ENCODE measurements at places on chromosomes 3 and 15.

DNA sequence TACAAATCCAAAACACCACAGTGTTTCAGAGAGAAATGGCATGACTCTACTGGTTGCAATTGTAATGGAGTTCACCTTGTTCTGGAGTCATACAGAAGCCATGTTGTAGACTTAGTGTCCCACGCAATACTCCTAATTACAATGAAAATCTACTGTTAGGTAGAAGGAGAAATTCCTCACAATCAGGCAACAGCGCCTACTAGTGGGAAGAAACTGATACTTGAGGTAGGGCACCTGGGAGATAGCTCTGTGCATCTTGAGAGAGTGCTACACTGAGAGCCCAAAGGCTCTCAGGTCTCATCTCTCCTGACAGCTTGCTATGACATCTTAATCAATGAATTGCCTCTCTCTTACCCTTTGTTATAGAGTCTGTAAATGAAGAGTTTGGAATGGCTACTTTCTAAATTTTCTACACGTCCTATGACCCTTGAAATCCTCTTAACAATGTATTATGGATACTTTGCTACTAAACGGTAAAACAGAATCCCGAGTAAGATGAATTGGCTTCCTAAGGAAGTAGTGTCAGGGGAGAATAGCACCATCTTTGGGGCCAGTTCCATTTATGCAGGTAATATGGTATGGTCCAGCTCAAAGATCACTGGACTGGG lies 422.7 kb upstream of the TPRG1 start:
- DNase-seq, result no peak

DNA sequence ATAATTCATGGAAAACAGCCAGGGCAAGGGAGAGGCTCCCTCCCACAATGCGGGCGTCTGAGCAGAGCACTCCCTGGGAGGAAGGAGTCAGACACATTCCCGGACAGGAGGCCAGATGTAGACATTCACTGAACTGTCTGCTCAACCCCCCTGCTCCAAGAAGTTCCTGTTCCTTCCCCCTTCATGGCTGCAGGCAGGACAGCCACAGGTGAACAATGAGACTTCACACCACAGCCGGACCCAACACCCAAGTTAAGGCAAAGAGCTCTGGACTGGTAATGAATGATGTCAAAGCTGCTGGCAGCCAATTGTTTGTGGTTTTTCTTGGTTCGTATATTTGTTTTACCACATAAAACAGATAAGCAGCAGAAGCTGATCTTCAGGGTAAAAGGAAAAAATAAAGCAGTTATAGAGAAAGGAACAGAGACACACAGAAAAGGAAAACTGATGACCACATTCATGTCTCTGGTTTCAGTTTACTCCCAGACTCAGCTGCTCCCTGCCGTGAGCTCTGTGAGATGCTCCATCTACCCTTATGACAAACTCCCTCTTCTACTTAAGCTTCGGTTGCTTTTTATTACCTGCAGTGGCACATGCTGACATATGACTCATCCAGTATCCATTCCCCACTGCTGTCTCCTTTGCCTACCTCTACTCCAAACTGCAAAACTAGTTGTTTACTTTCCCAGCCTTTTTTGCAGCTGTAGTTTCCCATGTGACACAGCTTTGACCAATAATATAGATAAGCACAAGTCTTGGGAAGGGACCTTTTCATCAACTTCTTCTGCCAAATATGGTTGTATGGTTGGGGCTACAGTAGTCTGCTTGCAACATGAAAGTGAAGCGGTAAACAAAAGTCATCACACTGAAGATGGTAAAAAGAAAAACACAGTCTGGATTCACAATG lies 33.1 kb downstream of the DZIP1L start:
- no peak for DNase-seq

- no peak for DNase-seq
Observed at GRCh38 chr3:186847437-186847836, 4.9 kb downstream of the ADIPOQ start.

- no peak for DNase-seq
Observed at GRCh38 chr3:25386686-25387255, 41.3 kb upstream of the RARB start.

GRCh38 chr15:26887926-26888666 lies 21.2 kb downstream of the GABRA5 start:
- no peak for DNase-seq

DNA sequence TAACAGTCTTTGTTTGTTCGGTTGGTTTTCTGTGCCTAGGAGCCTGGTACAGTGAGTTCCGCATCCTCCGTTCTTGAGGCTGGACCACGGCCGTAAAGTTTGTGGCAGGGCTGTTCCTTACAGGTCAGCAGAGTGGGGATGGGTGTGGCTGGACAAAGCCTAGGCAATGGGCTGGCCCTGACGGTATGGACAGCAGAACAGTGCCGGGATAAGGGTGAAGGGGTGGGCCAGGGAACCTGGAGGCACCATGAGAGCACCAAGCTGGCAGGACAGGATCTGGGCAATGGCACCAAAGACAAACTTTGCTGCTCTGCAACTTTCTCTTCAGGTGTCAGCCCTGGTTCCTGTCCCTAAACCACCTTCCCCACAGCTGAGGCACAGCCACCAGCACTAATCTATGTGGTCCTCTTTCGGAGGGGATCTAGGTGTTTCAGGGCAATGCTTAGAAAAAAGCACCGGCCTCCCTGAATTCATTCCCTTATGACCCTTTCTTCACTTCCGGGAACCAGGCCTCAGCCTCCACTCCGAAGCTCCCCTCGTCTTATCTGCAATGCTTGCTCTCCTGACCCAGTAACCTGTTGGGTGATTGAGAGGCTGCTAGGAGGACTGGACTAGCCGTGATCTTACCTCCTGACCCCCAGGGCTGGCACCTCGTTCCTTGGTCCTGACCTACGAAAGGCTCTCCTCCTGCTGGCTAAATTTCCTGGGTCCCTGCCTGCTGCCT lies 54.4 kb downstream of the KLHL6 start:
- DNase-seq, result no peak

GRCh38 chr3:153070511-153070868 lies 91.5 kb upstream of the RAP2B start:
- no peak for DNase-seq

DNA sequence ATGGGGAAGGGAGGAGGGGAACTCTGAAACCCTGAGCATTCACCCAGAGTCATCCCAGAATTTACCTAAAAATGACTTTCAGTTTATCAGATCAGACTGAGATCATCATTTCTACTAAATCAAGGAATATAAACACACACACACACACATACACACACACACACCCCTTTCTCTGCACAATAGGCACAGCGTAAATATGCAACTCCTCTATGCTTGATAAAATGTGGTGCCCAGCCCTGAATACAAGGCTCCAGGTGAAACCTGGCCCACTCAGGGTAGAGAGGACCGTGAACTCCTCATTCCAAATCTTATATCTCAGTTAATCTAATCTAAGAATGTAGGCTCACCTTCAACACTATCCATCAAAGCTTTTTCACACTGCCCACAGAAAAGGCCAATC lies 31.8 kb upstream of the SEC22A start:
- DNase-seq, result no peak

GRCh38 chr15:60519218-60519617 lies 40.3 kb upstream of the ICE2 start:
- DNase-seq, result no peak

GRCh38 chr3:171875923-171876412 lies 32.8 kb downstream of the TMEM212 start:
- no peak for DNase-seq

DNA sequence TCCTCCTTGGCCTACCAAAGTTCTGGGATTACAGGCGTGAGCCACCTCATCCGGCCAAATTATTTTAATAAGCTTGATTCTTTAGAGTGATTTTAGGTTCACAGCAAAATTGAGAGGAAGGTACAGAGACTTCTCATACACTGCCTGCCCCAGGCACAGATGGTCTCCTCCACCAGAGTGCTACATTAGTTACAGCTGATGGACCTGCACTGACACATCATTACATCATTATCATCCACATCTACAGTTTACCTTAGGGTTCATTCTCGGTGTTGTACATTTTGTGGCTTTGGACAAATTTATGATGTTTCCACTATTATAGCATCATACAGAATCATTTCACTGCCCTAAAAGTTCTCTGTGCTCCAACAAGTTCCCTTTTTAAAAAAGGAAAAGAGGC lies 4.4 kb upstream of the VPS8 start:
- DNase-seq, result no peak

GRCh38 chr3:173920386-173920785 lies 522.8 kb downstream of the NLGN1 start:
- no peak for DNase-seq

DNA sequence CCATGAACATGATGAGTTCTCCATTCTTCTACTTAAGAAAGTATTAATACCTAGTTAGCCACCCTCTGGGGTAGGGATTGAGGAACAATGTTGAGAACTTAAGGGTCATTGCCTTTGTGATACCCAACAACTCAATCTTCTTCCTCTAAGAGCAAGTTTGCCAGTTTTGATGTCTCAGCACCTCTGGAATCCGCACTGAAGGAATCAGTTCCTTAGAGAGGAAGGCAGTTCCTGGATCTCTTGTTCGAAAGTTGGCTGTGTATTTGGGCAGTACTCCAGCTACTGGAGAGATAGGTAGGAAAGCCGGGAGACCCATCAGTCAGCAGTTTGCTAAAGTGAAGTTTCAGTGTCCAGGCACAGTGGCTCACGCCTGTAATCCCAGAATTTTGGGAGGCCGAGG lies 35.6 kb upstream of the MTHFS start:
- DNase-seq, result no peak

- no peak for DNase-seq
Observed at GRCh38 chr3:13364602-13365271, 55.4 kb downstream of the NUP210 start.

DNA sequence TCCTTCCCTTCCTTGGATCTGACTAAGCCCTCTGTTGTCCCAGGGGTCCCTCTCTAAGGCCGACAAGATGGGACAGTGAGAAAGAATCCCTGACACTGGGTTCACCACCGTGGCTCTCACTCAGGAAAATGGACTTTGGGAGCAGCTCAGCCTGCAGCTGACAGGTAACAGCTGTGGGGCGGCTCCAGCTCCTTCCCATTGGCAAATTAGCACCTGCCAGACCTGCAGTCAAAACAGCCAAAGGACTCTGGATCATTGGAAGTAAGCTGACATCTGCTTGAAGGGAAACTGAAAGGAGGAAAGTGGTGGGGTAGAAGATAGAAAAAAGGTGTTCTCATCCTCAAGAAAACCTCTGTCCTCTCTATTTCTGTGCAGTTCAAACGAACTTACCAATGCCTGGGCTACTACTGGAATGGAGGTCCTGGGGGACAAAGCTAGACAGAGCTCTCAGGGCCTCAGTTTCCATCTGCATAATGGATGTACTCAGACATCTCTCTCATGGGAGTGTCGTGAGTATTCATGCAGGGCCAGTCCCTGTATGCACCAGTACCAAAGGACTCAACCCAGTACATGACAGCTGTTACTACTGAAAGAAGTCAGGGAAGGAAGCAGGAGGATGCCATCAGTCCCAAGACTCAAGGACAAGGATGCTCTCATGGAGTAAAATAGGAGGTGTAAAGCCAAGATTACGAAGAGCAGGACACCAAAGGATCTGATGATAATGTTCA lies 53.6 kb upstream of the DCLK3 start:
- no peak for DNase-seq

DNA sequence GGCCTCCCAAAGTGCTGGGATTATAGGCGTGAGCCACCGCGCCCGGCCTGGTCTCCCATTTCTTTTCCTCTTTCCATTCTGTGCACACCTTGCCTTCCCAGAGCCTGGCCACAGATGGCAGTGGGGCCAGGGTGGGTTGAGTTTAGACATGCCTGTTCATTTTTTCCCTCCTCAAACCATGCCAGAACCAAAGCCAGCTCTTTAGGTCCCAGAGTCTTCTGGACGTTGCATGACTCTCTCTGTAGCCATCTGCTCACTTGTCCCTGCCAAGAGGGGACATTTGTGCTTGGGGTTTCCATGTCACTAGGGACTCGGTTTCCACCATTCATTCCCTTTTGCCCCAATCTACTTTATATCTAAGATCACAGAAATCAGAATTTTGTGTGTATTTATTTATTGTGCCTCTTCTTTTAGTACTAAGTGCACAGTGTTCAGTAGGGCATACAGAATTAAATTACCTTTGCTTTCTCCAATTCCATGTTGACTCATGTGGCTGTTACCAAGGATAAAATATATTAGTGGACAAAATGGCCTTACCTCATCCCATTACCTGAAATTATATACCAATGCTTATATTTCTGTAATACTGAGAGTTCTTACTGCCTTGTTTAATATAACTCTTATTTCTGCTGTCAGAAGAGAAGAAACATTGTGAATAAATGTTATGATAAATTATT lies 49.6 kb downstream of the USP13 start:
- DNase-seq, result no peak

DNA sequence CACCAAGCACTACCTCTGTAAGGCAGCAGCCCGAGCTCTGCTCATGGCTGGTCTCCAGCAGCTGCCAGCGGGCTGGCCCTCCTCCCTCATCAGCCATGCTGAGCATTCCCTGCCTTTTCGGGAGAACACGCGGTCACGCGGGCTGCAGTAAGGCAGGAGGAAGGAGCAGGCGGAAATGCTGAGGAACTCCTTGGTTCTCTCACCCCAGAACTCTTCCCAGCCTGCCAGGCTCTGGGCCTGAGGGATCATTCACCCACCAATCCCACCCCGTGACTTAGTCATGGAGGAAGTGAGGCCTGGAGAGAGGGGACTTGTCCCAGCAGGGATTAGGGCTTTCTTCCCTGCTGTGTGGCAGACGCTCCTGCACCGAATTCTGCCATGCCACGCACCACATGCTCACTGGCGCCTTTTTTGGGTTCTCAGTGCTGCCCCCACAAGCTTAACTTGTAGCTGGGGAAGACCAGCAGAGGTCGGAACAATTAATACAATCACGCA lies 42.9 kb upstream of the RPL32 start:
- DNase-seq, result peak; percentile 61

DNA sequence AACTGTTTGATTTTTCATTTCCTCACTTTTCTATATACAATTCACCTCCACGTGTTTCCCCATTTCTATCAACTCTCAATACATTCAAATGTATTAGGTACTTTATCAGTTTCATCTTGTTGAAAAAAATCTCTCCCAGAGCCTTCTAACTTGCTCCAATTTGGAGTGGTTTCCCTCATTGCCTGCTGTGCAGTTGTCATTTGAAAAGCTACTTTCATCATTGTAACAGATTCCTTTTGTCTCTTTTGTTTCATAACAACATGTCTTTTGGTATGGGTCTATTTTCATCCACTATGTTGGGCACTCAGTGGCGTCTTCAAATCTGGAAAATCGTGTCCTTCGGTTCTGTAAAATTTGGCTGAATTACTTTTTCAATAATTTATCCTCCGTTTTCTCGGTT lies 75.0 kb downstream of the NR2E3 start:
- no peak for DNase-seq

DNA sequence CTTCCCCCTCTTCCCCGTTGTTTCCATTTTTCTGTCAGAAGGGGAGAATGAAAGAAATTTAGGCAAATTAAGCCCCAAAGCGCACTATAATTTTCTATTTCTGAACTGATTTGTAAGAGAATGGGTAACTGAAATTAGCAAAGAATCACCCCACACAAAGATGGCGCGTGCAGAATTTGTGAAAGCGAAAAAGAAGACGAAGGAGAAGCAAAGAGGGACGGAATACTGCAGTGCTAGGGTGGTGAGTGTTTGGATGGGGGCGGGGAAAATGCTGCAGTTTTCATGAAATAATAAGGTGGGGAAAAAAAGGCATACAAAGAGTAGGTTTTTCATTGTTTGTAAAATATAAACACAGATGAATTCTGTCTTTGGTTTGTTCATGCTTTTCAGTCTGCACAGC lies 4.6 kb upstream of the CTNNB1 start:
- DNase-seq, result no peak

All from ureter (tissue), 1 donor.